Activated T-helper 17 cell treated with anti-CD3 and anti-CD28 coated beads, Interleukin-2, amount 50 U/mL, for 72 hours (primary cell): ENCODE measurements at places on chromosomes 2 and 18. TPM values are rescaled to one million over a fixed set of nuclear protein-coding genes. Genes with fewer than 3 reads are reported as not detected.

DNA sequence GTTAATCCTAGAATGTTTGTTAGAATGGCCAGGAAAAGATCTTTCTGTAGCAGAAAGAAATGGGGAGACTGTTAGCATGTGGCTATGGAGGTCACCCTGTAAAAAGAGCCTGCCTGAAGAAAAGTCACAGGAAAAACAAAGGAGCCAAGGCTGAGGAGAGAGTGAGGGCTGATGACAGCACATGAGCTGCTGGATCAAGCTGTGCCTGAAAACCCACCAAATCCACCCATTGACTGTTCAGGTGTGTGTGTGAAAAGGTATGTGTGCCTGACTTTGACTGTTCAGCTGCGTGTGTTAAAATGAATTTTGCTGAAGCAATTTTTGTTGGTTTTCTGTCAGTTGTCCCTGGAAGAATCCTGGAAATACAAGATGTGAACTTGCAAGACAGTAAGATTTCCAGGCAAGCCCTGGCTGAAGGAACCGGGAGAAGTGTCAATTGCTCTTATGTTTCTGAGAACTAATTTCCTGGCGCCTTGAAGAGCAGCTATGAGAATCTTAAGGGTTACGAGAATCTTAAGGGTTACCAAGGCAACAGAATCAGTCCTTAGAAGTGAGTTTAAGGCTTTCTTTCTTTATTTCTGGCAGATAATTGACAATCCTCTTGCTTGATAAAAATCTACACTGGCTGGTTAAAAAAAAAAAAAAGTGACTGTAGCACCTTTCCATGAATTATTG, 73.0 kb upstream of the LGALSL start:
- H3K4me1 ChIP-seq = no peaks in the 10 kb centered on the region
- H3K36me3 ChIP-seq = no peaks in the 10 kb centered on the region
- no peak overlapping the region for H3K4me3 ChIP-seq
- ATAC-seq = no peak
- H3K27me3 ChIP-seq = peaks cover 3% of the 10 kb centered on the region

DNA sequence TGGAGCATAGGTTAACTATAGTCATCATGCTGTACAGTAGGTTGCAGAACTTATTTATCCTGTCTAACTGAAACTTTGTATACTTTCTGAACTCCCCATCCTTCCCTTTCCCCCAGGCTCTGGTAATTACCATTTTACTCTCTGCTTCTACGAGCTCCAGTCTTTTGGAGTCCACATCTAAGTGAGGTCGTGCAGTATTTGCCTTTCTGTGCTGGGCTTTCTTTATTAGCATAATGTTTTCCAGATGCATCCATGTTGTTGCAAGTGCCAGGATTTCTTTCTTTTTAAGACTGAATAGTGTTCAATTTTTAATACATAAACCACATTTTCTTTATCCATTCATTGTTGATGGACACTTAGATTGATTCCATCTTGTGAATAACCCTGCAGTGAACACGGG, 464.1 kb downstream of the TGIF1 start:
- no peak for ATAC-seq
- no peak overlapping the region for H3K27ac ChIP-seq
- no peak overlapping the region for H3K4me3 ChIP-seq
- peaks cover 9% of the 10 kb centered on the region for H3K27me3 ChIP-seq

DNA sequence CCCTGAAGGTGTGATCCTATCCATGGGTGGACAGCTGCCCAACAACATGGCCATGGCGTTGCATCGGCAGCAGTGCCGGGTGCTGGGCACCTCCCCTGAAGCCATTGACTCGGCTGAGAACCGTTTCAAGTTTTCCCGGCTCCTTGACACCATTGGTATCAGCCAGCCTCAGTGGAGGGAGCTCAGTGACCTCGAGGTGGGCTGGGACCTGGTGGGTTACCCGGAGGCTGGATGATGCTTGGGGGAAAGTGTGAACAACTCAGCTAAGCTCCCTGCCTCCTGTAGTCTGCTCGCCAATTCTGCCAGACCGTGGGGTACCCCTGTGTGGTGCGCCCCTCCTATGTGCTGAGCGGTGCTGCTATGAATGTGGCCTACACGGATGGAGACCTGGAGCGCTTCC, 16.2 kb downstream of the CAD start:
- ATAC-seq = no peak
- H3K27ac ChIP-seq = no peak overlapping the region
- no peak overlapping the region for H3K4me3 ChIP-seq
- peaks cover 99% of the 10 kb centered on the region for H3K36me3 ChIP-seq
- no peaks in the 10 kb centered on the region for H3K4me1 ChIP-seq

- H3K27ac ChIP-seq = peak overlapping the region; percentile 94
- peaks cover 73% of the 10 kb centered on the region for H3K36me3 ChIP-seq
- ATAC-seq = peak; percentile 79
- peak overlapping the region; percentile 94 for H3K4me3 ChIP-seq
- peaks cover 33% of the 10 kb centered on the region for H3K4me1 ChIP-seq
These were observed 2.2 kb downstream of the STAMBP start for GRCh38 chr2:73830871-73831401.

- H3K36me3 ChIP-seq = no peaks in the 10 kb centered on the region
- no peak for ATAC-seq
- H3K27me3 ChIP-seq = no peaks in the 10 kb centered on the region
- H3K4me3 ChIP-seq = no peak overlapping the region
- H3K4me1 ChIP-seq = no peaks in the 10 kb centered on the region
These were observed 144.0 kb downstream of the IKZF2 start for GRCh38 chr2:213007290-213007838.

GRCh38 chr2:240892356-240892755, 3.6 kb downstream of the MAB21L4 start:
- no peaks in the 10 kb centered on the region for H3K4me1 ChIP-seq
- no peak overlapping the region for H3K4me3 ChIP-seq
- H3K27me3 ChIP-seq = no peaks in the 10 kb centered on the region

GRCh38 chr2:30358351-30358750, 88.7 kb upstream of the LCLAT1 start:
- H3K27me3 ChIP-seq = no peaks in the 10 kb centered on the region
- no peak overlapping the region for H3K27ac ChIP-seq
- H3K4me1 ChIP-seq = peaks cover 14% of the 10 kb centered on the region
- H3K36me3 ChIP-seq = no peaks in the 10 kb centered on the region

DNA sequence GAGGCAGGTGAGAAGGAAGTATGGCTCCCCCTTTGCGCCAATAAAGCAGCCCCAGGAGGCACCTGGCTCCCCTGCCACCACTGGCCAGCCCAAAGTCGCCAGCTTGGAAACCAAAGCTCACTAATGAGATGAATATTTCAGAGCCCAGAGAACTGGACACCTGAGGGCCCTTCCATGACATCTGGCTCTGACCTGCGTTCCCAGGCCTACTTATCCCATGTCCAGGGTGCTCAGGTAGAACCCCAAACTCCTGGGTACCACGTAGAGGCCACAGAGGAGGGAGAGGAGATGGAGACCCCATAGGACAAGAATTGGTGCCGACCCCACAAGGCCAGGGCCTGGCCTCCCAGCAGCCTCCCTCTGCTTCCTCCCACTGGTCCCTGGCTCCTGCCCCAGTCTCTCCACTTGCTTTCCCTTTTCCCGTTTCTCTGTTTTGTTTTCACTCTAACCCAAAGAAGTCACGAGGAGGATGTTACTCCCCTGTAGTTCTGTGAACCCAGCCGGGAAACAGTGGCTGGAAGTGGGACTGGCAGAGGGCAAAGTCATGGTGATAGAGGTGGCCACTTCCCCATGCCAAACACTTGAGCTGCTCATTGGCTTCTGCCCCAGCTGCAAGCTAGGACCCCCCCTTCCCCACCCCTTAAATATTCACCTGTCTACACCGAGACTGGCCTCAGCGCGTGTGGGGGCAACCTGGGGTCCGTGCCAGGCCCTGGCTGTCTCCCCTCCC, 820 bp downstream of the TMBIM1 start:
- peaks cover 16% of the 10 kb centered on the region for H3K36me3 ChIP-seq
- no peak for ATAC-seq
- H3K27me3 ChIP-seq = no peaks in the 10 kb centered on the region
- H3K4me1 ChIP-seq = peaks cover 29% of the 10 kb centered on the region

GRCh38 chr2:105652014-105652796, 92.5 kb upstream of the NCK2 start:
- H3K4me1 ChIP-seq = no peaks in the 10 kb centered on the region
- no peaks in the 10 kb centered on the region for H3K27me3 ChIP-seq
- no peak for ATAC-seq
- H3K36me3 ChIP-seq = no peaks in the 10 kb centered on the region
- H3K4me3 ChIP-seq = no peak overlapping the region
- peak overlapping the region; percentile 30 for H3K27ac ChIP-seq

DNA sequence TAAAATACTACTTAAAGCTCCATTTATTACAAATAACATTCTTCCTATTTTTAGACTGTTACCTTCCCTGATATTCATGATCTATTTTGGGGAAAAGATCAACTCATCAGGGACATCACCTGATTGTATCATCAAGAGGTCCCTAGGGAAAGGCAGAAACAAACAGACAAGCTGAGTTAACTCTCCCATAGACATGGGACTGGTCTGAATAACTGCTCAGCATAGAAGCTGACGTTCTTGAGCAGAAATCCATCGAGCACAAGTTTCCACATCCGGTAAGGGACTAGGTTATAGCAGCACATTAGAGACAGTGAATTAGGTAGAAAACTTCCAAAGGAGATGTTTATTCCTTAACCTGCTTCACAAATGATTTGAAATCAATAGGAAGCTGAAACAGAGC, 1100.4 kb upstream of the SLC39A10 start:
- H3K4me1 ChIP-seq = no peaks in the 10 kb centered on the region
- no peaks in the 10 kb centered on the region for H3K36me3 ChIP-seq
- no peak overlapping the region for H3K4me3 ChIP-seq
- no peak for ATAC-seq

GRCh38 chr18:52343138-52343537, 3.1 kb downstream of the DCC start:
- no peak overlapping the region for H3K4me3 ChIP-seq
- peaks cover 31% of the 10 kb centered on the region for H3K27me3 ChIP-seq
- no peak overlapping the region for H3K27ac ChIP-seq

DNA sequence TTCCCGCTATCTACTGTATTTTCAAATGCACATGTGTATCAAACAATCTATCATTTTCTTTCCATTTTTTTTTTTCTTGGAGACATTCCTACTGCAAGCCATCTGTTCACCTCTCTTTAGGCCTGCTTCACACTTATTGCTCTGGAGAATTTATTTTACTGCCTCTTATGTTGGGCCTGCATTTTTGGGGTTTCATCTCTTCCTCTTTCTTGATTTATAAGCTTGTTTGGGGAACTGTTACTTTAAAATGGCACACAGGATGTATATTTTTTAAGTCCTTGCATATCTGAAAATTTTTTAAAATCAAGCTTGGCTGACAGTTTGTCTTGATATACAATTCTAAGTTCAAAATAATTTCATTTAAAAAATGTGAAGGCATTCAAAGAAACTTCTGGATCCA, 3.5 kb upstream of the RAB27B start:
- no peak overlapping the region for H3K4me3 ChIP-seq
- no peak for ATAC-seq
- H3K27me3 ChIP-seq = peaks cover 5% of the 10 kb centered on the region
- H3K27ac ChIP-seq = no peak overlapping the region
- no peaks in the 10 kb centered on the region for H3K36me3 ChIP-seq
- H3K4me1 ChIP-seq = peaks cover 13% of the 10 kb centered on the region

DNA sequence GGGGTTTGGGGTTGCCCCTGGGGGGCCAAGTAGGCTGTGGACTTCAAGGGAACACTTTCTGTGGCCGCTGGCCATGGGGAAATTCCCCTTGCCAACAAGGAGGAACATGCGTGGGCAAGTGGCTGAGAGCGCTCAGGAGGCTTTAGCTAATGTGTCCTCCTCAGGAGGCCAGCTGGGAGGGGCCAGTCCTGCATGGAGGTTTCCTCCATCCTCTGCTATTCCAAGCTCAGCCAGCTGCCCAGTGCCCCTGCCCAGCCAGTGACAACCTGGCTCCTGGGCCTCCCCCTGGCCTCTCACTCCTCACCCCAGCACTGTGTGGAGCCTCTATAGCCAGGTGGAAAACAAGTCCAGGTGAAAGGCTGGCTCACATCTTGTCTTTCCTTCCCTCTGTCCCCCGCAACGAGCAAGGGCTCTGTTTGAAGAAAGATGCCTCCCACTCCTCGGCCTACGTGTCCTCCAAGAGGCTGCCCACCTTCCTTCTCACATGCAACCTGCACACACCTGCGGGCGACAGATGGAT, 64.4 kb upstream of the DAPL1 start:
- H3K27ac ChIP-seq = no peak overlapping the region
- H3K4me1 ChIP-seq = no peaks in the 10 kb centered on the region
- H3K4me3 ChIP-seq = no peak overlapping the region

DNA sequence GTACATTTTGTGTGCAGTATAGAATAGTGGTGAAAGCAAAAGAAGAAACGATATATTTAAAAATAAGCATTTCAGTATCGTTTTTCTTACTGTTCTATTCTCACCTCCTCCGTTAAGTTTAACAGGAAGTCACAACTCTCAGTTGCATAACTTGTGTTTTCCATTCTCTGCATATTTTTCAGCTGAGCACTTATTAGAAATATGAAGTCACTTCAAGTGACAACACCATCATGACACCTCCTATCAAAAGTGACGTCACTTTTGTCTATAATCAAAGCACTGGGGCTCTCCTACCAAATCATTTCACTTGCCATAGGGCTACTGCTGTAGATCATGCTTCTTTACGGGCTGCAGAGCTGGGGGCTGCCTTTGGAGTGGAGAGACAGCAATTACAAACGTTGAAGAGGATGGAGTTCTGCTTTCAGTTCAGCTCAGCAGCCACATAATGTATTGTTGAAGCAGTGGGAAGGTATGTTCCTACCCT, 36.3 kb downstream of the STAT4 start:
- peaks cover 75% of the 10 kb centered on the region for H3K36me3 ChIP-seq
- H3K27me3 ChIP-seq = no peaks in the 10 kb centered on the region
- peaks cover 56% of the 10 kb centered on the region for H3K4me1 ChIP-seq
- ATAC-seq = peak; percentile 18

SERPINB4 gene
- total RNA-seq = not detected

ZAP70 gene
- total RNA-seq = 233 TPM

SGPP2 gene
- 17.0 TPM for total RNA-seq

FAM136A gene
- total RNA-seq = 32.5 TPM

CFAP65 gene
- total RNA-seq = not detected
